Stimulated activated CD8-positive, alpha-beta memory T cell treated with anti-CD3 and anti-CD28 coated beads, Interleukin-4, amount 100 ng/mL, for 48 hours (primary cell): ENCODE measurements at places on chromosomes 16 and 17.

- peak; percentile 47 for DNase-seq
These were observed 5.5 kb upstream of the MAF start for GRCh38 chr16:79605999-79606398.

GRCh38 chr16:70675851-70676513 lies 9.9 kb downstream of the MTSS2 start:
- no peak for DNase-seq

DNA sequence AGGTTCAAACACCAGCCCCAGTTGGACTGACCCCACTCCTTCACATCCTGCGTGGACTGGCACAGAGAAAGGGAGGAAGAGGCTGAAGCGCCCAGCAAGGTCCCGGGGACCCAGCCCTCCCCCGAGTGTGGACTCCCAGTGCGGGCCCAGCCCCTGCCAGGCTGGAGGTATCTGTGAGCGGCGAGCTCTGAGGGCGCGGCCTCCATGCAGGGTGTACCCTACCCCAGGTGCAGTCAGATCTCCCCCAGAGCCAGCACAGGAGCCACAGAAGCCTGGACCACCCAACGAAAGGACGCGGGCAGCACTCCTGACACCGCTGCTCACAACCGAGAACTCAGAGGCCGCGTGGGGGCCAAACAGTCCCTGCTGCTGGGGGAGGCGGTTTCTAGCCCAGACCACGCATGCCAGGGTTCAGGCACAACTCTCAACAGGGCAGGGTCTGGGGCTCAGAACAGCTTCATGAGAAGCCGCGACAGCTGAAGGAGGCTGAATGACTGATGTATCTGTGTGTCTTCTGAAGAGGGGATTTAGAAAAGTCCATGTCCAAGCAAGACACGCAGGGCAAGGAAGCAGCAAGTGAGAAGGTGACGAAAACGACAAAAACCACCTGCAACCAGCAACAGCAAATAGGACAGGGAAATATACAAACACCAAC lies 8.5 kb downstream of the SLC38A10 start:
- no peak for DNase-seq

DNA sequence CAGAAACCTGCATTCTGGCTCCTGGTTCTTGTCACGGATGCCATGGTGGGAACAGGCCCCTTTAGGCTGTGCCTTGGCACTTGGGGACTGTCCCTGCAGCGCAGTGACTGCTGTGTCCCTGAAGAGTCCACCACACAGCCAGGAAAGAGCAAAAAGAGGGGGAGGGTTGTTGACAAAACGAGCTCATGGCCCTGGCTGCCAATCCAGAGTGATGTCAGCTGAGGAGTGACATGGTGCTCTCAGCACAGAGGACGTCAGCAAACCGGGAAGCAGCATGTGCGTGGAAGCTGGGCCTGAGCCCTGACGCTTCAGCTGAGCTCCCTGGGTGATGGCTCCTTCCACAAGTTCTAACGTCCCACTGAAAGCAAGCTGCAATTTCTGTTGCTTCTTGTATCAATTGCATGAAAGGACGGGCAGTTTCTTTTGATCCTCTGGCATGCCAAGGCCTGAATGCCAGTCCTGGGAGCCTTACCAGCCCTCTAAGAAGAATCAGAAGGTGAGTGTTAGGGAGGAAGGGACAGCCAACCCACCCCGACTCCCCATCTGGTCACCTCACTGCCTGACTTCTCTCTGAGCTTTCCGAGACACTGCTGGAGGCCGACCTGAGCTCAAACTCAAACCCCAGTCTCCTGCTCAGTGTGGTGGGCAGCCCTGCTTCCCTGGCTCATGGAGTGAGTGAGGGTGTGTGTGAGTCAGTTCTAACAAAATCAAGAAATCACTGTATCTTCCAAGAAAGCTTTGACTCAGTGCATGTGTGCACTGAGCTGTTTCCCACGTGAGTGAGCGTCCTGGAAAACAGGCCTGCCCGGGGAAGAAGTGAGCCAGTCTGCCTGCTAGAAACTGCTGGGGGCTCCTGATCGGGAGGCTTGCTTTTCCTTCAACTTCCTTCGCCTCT lies 14.7 kb upstream of the WNT3 start:
- DNase-seq, result no peak

DNA sequence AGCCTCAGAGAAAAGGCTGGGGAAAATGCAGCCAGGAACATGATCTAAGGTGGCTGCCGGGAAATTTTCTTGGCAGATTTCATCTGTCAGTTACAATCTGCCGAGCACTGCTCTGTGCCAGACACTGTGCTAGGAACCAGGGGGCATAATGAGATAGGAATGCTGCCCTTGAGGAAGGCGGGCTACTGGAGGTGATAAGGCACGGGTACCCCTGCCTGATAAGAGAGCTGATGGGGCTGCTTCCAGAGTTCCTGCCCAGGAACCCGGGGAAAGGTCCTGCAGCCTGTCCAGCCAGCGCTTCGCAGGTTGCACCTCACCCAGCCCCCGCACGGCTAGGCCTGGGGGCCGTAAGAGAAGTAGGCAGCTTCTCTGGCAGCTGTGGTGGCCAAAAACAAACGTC lies 3.1 kb downstream of the SCNN1G start:
- no peak for DNase-seq

DNA sequence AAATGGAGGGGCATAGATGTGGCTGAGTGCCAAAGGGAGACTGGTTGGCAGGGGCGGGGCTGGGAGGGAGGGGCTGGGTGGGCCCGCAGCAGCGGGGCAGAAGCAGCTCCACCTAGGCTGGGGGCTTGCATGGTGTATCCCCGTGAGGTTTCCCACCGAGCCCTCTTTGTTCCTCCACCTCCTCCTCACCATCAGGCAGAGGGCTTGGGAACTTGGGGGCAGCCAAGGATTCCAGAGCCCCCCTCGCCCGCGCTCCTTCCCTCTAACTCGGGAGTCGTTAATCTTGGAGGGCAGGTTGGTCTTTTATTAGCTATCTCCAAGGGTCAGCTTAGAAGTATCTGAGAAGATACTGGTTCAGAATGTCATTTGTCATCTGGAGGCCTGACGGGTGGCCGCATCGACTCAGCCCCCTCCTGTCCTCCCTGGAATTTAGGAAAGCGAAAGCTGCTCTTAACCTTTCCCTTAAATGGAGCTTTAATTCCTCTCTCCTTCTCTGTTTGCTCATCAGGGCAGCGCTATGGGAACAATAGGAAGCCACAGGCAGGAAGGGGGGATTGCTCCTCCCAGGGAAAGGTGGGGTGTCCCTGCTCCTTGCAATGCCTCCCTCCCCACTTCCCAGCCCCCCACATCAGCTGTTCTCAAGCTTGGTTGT lies 274.3 kb upstream of the XYLT1 start:
- no peak for DNase-seq

DNA sequence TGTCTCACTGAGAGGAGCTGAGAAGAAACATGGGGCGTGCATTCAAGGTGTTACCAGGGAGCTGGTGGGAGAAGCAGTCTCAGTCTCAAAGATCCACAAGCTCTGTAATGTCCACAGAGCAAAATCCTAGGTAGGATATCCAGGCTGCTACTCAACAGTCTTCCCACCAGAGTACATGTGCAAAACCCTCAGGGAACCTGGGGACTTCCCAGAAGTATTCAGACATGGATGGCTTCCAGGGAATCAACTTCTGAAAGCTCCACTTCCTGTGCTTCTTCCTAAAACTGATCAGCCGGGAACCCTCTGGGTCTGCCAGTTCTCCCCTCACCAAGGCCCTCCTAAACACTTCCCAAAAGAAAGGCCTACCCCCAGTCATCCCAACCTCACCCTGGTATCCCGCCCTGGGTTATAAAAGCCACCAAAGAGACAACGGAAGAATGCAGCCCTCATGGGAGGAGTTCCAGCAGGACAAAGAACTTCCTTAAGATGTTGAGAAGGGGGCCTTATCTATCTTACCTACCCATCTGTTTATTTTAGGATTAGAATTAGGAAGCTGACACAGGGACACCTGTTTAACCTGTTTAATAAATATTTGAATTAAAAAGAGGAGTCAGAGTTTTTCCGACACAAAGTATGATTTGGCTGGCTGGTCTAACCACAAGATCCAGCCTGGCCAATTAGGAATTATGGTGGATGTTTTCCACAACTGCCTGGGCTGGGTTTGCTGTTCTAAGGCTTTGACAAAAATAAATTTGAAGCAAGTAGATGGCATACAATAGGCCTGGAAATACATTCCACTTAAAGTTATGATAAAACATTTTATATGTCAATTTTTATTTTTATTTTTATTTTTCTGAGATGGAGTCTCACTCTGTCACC lies 37.0 kb downstream of the CUEDC1 start:
- DNase-seq, result no peak

- DNase-seq, result no peak
These were observed 43.0 kb downstream of the TRARG1 start for GRCh38 chr17:1322480-1322879.

DNA sequence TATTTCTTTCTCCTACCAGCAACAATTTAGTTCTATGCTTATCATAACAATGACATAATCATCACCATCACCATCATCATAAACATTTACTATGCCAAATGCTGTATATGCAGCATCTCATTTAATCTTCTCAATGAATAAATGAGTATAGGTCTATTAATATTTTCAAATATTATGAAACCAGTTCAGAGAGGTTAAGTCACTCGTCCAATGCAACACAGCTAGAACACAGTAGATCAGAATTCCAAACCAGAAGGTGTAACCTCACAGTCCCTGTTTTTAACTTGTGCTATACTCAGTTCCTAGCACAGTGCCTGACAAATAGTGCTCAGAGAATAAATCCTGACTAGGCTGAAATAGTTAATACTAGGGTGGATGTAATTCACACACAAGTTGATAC lies 314.8 kb downstream of the XYLT1 start:
- no peak for DNase-seq

DNA sequence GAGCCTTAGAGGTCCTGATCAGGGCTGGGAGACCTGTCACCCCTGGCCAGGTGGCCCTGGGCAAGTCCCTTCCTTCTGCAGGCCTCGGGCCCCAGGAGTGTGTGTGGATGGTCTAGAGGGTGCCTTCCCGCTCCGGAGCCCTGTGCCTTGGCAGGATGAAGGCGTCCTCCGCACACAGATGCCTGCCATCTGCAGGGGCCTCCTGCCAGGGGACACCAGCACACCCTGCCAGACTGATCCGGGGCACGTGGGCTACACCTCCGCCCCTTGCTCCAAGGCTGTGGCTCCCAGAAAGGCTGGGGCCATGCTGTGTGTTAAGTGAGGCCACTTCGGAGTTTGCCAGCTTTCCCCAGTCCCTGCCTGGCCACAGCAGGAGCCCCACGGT lies 30.7 kb downstream of the NPTX1 start:
- no peak for DNase-seq

GRCh38 chr17:81418710-81419318 lies 23.6 kb downstream of the BAHCC1 start:
- no peak for DNase-seq

DNA sequence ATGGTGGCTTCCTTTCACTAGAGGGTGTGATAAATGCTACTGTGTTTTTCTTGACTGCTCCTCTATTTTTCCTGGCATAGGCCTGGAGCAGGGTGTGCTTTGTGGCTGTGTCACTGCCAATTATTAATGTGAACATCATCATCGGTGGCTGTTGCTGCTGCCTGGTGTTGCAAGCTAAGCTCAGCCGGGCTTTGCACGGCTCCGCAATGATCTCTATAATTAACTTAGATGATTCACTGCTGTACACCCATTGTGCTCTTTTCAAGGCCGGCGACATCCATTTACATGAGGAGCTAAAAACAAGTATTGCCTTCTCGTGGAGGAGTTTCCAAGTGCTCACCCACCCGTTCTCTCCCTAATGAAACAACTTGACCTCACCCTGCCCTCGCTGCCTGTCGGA lies 160.1 kb upstream of the IRX3 start:
- DNase-seq, result no peak

- peak; percentile 75 for DNase-seq
These were observed 5.5 kb upstream of the MXRA7 start for GRCh38 chr17:76716146-76716838.

GRCh38 chr17:59381716-59382570 lies 50.5 kb downstream of the YPEL2 start:
- no peak for DNase-seq

GRCh38 chr17:48601539-48602425 lies 3.0 kb downstream of the HOXB6 start:
- DNase-seq, result no peak

DNA sequence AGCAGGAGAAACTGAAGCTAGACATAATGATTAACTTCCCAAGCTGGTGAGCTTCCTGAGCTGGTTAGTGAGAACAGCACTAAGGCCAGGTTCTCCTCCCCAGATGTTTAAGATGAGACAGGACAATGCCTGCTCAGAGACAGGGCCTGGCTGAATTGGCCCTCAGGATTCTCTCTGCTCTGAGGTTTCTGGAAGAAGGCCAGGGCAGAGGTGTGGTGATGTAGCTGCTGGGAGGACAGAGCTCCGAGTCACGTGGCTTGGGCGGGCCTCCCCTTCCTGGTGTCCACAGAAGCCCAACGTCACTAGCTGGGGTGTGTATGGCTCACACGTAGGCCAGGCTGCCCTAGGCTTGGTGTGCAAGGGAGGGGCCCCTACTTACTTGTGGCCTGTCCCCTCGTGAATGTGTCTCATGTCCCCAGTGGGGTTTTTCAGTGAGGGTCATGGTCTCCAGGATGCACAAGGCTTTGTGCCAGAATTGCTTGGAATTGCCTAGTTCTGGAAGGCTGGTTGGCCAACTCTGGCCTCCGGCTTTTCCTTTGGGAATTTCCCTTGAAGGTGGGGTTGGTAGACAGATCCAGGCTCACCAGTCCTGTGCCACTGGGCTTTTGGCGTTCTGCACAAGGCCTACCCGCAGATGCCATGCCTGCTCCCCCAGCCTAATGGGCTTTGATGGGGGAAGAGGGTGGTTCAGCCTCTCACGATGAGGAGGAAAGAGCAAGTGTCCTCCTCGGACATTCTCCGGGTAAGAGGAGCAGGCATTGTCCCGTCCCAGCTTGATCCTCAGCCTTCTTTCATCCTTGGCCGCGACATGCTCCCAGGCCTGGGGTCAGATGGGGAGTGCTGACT lies 3.4 kb downstream of the NOD2 start:
- DNase-seq, result peak; percentile 76
